ENCODE measurements at places on chromosomes 5 and 9. TPM values are rescaled to one million over a fixed set of nuclear protein-coding genes. Genes with fewer than 3 reads are reported as not detected.

DNA sequence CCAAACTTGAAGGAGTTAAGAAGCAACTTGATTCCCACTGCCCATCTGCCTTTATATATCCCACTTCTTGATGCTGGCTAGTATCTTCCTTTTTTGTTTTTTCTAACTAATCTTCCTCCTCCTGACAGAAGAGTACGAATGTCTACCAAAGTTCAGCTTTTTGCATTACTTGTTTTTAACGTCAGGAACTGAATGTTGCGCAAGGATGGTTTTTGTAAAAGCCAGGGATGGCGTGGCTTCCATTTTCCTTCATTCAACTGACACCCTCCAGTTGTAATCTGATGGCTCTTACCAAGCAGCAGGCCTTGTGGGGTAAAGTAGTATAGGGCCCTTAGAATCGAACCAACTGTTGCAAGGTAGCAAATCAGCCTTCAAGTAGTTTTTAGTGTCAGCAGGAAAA lies 70.8 kb upstream of the GPR151 start:
- no peaks in the 10 kb centered on the region for H3K27me3 ChIP-seq
- H3K4me1 ChIP-seq: no peaks in the 10 kb centered on the region
- no peak overlapping the region for H3K4me3 ChIP-seq

- DNase-seq: no peak
- no peak overlapping the region for H3K27ac ChIP-seq
- no peak overlapping the region for H3K4me3 ChIP-seq
- H3K4me1 ChIP-seq: no peaks in the 10 kb centered on the region
- H3K27me3 ChIP-seq: no peaks in the 10 kb centered on the region
Observed at GRCh38 chr9:133545494-133546286, 11.2 kb downstream of the ADAMTSL2 start.

- peaks cover 40% of the 10 kb centered on the region for H3K36me3 ChIP-seq
- no peak for DNase-seq
- no peaks in the 10 kb centered on the region for H3K27me3 ChIP-seq
- H3K4me3 ChIP-seq: no peak overlapping the region
Observed at GRCh38 chr5:150548123-150548522, 40.2 kb downstream of the NDST1 start.

- H3K27me3 ChIP-seq: no peaks in the 10 kb centered on the region
- peak; percentile 11 for DNase-seq
- peaks cover 8% of the 10 kb centered on the region for H3K4me1 ChIP-seq
- H3K36me3 ChIP-seq: no peaks in the 10 kb centered on the region
- H3K27ac ChIP-seq: no peak overlapping the region
- no peak overlapping the region for H3K4me3 ChIP-seq
Observed at GRCh38 chr5:123785162-123786071, 273.4 kb downstream of the CSNK1G3 start.

DNA sequence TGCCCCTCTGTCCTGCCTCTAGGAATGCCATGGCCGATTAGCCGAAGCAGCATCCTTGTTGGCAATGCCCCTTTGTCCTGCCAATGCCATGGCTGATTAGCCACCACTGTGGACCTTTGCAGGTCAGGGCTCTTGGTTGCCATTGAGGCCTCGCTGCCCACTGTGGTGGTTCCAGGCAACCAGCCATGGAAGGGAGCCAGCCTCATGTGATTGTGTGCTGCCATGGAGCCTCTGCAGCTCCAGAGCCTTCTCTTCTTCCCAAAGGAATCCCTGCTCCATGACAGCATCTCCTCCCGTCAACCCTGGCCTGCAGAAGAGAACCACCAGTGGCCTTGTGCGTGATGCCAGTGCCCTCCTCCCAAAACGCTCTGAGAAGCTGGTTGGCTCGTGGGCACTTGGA lies 187.0 kb downstream of the CACNA1B start:
- DNase-seq: no peak
- H3K27me3 ChIP-seq: peaks cover 5% of the 10 kb centered on the region
- H3K27ac ChIP-seq: no peak overlapping the region
- no peaks in the 10 kb centered on the region for H3K4me1 ChIP-seq
- no peaks in the 10 kb centered on the region for H3K36me3 ChIP-seq

- no peaks in the 10 kb centered on the region for H3K36me3 ChIP-seq
- no peak overlapping the region for H3K4me3 ChIP-seq
- no peaks in the 10 kb centered on the region for H3K27me3 ChIP-seq
- no peak for DNase-seq
Observed at GRCh38 chr5:29614206-29614605, 1579.3 kb upstream of the CDH6 start.

DNA sequence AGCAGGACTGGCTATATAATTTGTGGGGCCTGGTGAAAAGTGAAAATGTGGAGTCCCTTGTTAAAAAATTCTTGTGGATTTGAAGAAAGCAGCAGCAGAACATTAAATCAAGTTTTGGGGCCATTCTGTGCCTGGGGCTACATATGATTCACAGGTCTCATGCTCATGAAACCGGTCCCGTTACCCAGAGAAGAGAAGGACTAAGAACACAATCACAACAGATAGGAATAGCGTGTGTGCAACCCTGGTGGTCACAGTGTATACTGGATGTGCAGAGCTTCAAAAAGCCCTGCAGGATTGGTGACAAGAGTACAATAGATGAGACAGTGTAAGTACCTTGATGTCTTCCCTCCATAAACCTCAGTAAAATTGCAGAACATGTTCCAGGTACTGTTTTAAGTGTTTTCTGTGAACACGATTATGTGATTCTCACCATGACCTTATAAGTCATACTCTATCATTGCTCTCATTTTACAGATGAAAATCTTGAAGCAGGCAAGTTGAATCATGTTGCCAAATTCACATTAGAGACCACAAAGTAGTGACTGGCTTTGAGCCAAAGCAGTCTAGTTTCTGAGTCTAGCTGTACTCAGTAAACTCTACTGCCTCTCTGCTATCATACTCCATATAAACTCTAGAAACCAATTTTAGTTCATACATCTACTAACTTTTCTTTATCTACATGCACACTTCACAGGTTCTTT lies 636.5 kb downstream of the TAF11L14 start:
- H3K4me1 ChIP-seq: no peaks in the 10 kb centered on the region
- no peak overlapping the region for H3K27ac ChIP-seq
- H3K36me3 ChIP-seq: no peaks in the 10 kb centered on the region
- H3K4me3 ChIP-seq: no peak overlapping the region
- H3K27me3 ChIP-seq: no peaks in the 10 kb centered on the region
- DNase-seq: no peak

- peaks cover 14% of the 10 kb centered on the region for H3K4me1 ChIP-seq
- H3K36me3 ChIP-seq: no peaks in the 10 kb centered on the region
- no peaks in the 10 kb centered on the region for H3K27me3 ChIP-seq
- no peak overlapping the region for H3K4me3 ChIP-seq
- no peak overlapping the region for H3K27ac ChIP-seq
Observed at GRCh38 chr5:103569313-103570060, 6.9 kb upstream of the NUDT12 start.

DNA sequence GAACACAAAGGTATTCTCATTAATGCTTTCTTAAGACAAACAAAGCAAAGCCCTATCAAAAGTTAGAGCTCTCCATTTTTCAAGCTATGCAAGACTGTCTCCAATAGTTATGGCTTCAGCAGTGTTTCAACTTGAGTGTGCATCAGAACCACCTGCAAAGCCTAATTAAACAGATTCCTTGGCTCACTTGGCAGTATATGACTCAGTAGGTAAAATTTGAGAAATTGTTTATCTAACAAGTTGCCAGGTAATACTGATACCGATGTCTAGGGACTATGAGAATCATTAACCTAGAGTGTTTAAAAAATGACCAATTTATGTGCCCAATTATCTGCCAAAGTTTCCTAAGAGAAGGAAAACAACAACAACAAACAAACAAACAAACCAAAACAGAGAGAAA lies 60.3 kb upstream of the PARP8 start:
- no peaks in the 10 kb centered on the region for H3K4me1 ChIP-seq
- H3K36me3 ChIP-seq: no peaks in the 10 kb centered on the region
- H3K4me3 ChIP-seq: no peak overlapping the region
- DNase-seq: no peak

GRCh38 chr9:6229619-6230018 lies 14.0 kb downstream of the IL33 start:
- H3K27ac ChIP-seq: no peak overlapping the region
- peaks cover 32% of the 10 kb centered on the region for H3K4me1 ChIP-seq
- H3K4me3 ChIP-seq: no peak overlapping the region
- no peaks in the 10 kb centered on the region for H3K36me3 ChIP-seq

GRCh38 chr5:171762903-171763302 lies 22.7 kb upstream of the SMIM23 start:
- H3K27me3 ChIP-seq: no peaks in the 10 kb centered on the region
- no peak overlapping the region for H3K4me3 ChIP-seq
- H3K27ac ChIP-seq: no peak overlapping the region
- no peaks in the 10 kb centered on the region for H3K4me1 ChIP-seq
- no peaks in the 10 kb centered on the region for H3K36me3 ChIP-seq

- H3K4me1 ChIP-seq: no peaks in the 10 kb centered on the region
- H3K36me3 ChIP-seq: peaks cover 14% of the 10 kb centered on the region
- no peak overlapping the region for H3K27ac ChIP-seq
- no peaks in the 10 kb centered on the region for H3K27me3 ChIP-seq
Observed at GRCh38 chr9:105385381-105385985, 62.4 kb upstream of the FSD1L start.

- H3K4me1 ChIP-seq: peaks cover 11% of the 10 kb centered on the region
- no peak for DNase-seq
- H3K36me3 ChIP-seq: peaks cover 12% of the 10 kb centered on the region
- H3K27ac ChIP-seq: no peak overlapping the region
Observed at GRCh38 chr9:136392538-136393449, 7.2 kb downstream of the SNAPC4 start.

- H3K27ac ChIP-seq: no peak overlapping the region
- no peaks in the 10 kb centered on the region for H3K36me3 ChIP-seq
- H3K27me3 ChIP-seq: no peaks in the 10 kb centered on the region
- no peak for DNase-seq
- no peak overlapping the region for H3K4me3 ChIP-seq
- H3K4me1 ChIP-seq: peaks cover 4% of the 10 kb centered on the region
Observed at GRCh38 chr9:6428940-6429889, 16.2 kb downstream of the UHRF2 start.

GRCh38 chr5:129460936-129461710 lies 1.0 kb downstream of the ADAMTS19 start:
- H3K27me3 ChIP-seq: peaks cover 33% of the 10 kb centered on the region
- H3K4me1 ChIP-seq: peaks cover 12% of the 10 kb centered on the region
- no peaks in the 10 kb centered on the region for H3K36me3 ChIP-seq
- H3K4me3 ChIP-seq: peak overlapping the region; percentile 59

GRCh38 chr9:96173640-96174039 lies 128.3 kb downstream of the HSD17B3 start:
- H3K27me3 ChIP-seq: no peaks in the 10 kb centered on the region
- H3K4me3 ChIP-seq: no peak overlapping the region
- H3K4me1 ChIP-seq: peaks cover 3% of the 10 kb centered on the region
- no peaks in the 10 kb centered on the region for H3K36me3 ChIP-seq
- DNase-seq: no peak
- H3K27ac ChIP-seq: no peak overlapping the region

GRCh38 chr9:2709645-2710101 lies 7.6 kb upstream of the KCNV2 start:
- H3K36me3 ChIP-seq: no peaks in the 10 kb centered on the region
- H3K4me3 ChIP-seq: no peak overlapping the region
- no peaks in the 10 kb centered on the region for H3K4me1 ChIP-seq
- H3K27ac ChIP-seq: no peak overlapping the region
- no peak for DNase-seq

- no peaks in the 10 kb centered on the region for H3K36me3 ChIP-seq
- H3K27me3 ChIP-seq: no peaks in the 10 kb centered on the region
- H3K4me1 ChIP-seq: no peaks in the 10 kb centered on the region
- no peak for DNase-seq
- no peak overlapping the region for H3K4me3 ChIP-seq
- no peak overlapping the region for H3K27ac ChIP-seq
Observed at GRCh38 chr5:141783947-141784296, 94.3 kb downstream of the PCDH1 start.

GRCh38 chr9:124212381-124213050 lies 45.2 kb upstream of the NEK6 start:
- DNase-seq: no peak
- H3K27ac ChIP-seq: no peak overlapping the region
- H3K4me3 ChIP-seq: no peak overlapping the region
- H3K4me1 ChIP-seq: peaks cover 3% of the 10 kb centered on the region

DNA sequence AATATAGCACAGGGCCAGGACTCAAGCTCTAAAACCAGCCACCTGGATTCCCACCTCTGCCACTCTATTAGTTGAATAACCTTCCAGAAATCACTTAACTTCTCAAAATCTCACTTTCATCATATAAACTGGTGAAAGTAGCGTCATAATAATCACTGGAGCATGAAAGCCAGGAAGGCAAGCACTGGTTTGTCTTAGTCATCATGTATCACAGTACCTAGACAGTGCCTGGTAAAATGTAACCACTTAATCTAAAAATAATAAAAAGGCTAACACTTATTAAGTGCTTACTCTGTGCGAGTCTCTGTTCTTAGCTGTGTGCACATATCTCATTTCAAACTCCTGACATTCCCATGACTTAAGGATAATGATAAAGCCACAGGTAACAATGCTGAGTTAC lies 109.4 kb downstream of the ASTN2 start:
- no peaks in the 10 kb centered on the region for H3K27me3 ChIP-seq
- no peak for DNase-seq
- no peak overlapping the region for H3K27ac ChIP-seq
- H3K4me1 ChIP-seq: no peaks in the 10 kb centered on the region
- H3K36me3 ChIP-seq: no peaks in the 10 kb centered on the region

DNA sequence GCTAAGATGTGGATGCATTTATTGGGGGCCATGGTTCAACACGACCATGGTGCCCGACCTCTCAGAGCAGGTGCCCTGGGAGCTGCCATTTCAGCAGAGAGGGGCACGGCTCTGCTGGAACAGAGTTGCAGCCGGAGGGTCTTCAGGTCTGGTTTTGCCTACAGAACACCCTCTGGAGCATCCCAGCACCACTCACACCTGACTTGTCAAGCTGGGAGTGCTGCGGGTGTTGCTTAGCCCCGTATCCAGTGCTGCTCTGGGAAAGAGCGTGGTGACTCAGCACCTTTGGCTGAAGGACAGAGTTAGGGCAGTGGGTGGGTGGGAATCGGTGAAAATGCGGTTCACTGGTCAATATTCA lies 36.5 kb upstream of the IRX4 start:
- no peak overlapping the region for H3K4me3 ChIP-seq
- no peaks in the 10 kb centered on the region for H3K36me3 ChIP-seq
- H3K27ac ChIP-seq: no peak overlapping the region
- H3K27me3 ChIP-seq: peaks cover 3% of the 10 kb centered on the region
- no peak for DNase-seq

Gene BHMT2
- 1.6 TPM for total RNA-seq

Gene PAPPA
- 0.96 TPM for total RNA-seq

Gene RORB
- 0.27 TPM for total RNA-seq

Gene TRIM7
- total RNA-seq: not detected

Gene RFX3
- total RNA-seq: 8.3 TPM

Gene SLC4A9
- total RNA-seq: 0.48 TPM

Gene DNM1
- total RNA-seq: 19.5 TPM

Gene SPINK7
- total RNA-seq: not detected

Gene SEMA6A
- 231 TPM for total RNA-seq

Gene FOXD4L3
- not detected for total RNA-seq

Gene CAVIN4
- total RNA-seq: 0.48 TPM

Gene IFNA21
- total RNA-seq: not detected

Gene PTPRD
- 115 TPM for total RNA-seq
